ENCODE measurements at places on chromosomes 1 and 21. TPM values are rescaled to one million over a fixed set of nuclear protein-coding genes. Genes with fewer than 3 reads are reported as not detected.

DNA sequence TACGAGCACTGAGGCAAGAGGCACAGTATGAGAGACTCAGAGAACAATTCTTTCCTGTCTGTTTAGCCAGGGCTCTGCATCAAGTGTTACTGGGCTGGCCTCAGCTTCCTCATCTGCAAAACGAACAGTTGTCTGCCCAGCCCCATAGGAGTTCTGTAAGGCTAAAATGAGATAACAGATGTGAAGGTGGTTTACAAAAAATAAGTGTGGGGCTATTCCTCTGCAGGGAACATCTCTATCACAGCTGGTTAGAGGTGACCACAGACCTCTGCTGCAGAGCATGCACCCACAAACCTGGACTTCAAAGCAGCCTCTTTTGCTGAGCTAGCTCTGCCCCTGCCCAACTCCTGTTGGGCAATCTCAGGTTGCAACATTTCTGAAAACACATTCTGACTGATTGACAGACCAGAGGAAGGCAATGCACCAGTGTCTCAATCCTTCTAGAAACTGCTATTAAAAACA, 10.5 kb upstream of the OLIG1 start:
- H3K4me1 ChIP-seq: peaks cover 59% of the 10 kb centered on the region
- no peaks in the 10 kb centered on the region for H3K27me3 ChIP-seq
- no peak overlapping the region for H3K4me3 ChIP-seq
- H3K36me3 ChIP-seq: no peaks in the 10 kb centered on the region

DNA sequence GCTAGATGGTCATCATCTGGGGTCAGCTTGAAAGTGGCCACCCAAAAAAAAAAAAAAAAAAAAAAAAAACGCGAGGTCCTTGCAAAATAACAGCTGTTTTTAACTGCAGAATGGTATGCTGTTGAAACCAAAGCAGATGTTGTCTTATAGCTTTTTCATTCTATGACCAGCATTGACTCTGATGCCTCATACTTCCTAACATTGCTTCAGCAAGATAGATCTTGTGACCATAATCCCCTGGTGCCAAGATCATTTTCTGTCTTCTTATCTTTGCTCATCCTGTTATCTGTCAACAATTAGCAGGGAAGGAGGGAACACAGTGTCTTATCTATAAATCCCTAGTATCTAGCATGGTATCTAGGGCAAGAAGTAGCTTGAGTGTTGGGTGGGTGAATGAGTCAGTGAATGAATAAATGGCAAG, 181.5 kb downstream of the PLPP3 start:
- no peak overlapping the region for H3K27ac ChIP-seq
- no peak for DNase-seq
- H3K4me1 ChIP-seq: no peaks in the 10 kb centered on the region
- no peaks in the 10 kb centered on the region for H3K27me3 ChIP-seq
- H3K36me3 ChIP-seq: no peaks in the 10 kb centered on the region

DNA sequence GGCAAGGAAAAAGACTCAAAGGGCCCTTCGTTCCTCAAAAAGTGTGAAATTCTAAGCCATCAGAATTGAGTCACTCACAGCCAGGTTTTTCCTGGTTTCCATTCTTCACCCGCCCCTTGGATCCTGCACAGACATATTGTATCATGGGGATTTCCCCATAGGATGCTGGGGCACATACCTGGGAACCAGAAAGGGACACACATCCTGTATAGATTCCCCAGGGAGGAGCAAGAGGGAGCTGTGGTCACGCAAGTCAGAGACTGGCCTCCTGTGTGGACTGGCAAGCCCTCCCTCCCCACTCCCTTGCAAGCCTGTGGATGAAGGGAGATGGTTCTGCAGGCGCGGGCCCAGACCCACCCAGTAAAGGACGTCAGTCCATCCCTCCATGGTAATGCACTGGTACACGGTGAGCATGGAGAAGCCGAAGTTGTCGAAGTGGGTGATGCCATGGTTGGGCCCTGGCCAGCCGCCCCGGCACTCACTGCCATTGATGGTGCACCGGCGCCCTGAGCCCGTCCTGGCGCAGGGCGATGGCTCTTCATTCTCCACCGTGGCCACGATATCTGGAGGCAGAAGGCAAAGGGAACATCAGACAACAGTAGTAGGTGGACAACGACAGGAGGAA, 23.2 kb downstream of the CACNA1S start:
- no peaks in the 10 kb centered on the region for H3K36me3 ChIP-seq
- no peak for DNase-seq
- no peak overlapping the region for H3K4me3 ChIP-seq
- no peak overlapping the region for H3K27ac ChIP-seq

DNA sequence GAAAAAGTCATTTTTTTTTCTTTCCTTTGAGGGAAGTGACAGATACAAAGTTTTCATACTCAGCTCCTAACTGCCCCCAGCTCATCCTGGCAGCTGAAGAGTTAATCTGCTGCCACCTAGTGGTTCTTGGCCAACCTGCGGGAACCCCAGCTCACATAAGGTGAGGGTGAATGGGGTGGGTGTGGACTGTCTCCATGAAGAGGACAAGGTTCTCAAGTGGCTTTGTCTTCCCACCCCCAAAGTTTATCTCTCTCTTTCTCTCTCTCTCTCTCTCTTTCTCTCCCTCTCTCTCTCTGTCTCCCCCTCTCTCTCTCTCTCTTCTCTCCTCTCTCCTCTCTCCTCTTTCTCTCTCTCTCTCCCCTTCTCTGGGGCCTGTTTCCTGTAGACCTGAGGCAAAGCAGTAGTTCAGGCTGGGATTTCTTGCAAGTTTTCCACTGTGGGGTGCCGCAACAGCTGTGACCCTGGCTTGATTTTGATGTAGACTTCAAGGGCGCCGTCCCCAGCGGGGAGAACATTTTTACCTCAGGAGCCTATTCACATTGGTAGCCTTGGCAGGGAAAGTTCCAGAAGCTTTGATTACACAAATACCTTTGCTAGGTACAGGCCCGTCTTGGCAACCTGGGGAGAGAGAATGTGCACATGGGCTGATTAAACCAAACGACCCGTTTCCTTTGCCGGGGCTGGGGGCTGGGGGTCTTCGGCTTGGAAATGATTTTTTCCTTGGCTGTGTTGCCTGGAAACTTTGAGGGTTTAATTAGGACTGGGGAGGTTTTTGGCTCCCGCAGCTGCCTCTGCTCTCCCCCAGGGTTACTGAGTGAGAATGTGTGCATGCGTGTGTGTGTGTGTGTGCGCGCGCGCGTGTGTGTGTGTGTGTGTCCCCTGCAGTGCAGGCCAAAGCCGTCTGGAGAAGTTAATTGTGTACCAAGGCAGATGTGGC, 135.9 kb downstream of the TM2D1 start:
- no peaks in the 10 kb centered on the region for H3K4me1 ChIP-seq
- H3K36me3 ChIP-seq: no peaks in the 10 kb centered on the region
- no peak overlapping the region for H3K4me3 ChIP-seq
- no peak overlapping the region for H3K27ac ChIP-seq

GRCh38 chr1:230170153-230170547, 103.1 kb downstream of the GALNT2 start:
- DNase-seq: no peak
- peaks cover 5% of the 10 kb centered on the region for H3K4me1 ChIP-seq
- no peaks in the 10 kb centered on the region for H3K27me3 ChIP-seq
- no peak overlapping the region for H3K4me3 ChIP-seq
- no peaks in the 10 kb centered on the region for H3K36me3 ChIP-seq

GRCh38 chr1:197526736-197527371, 248.4 kb downstream of the DENND1B start:
- no peaks in the 10 kb centered on the region for H3K36me3 ChIP-seq
- H3K4me1 ChIP-seq: no peaks in the 10 kb centered on the region
- H3K27me3 ChIP-seq: no peaks in the 10 kb centered on the region
- H3K4me3 ChIP-seq: no peak overlapping the region
- DNase-seq: no peak
- no peak overlapping the region for H3K27ac ChIP-seq

DNA sequence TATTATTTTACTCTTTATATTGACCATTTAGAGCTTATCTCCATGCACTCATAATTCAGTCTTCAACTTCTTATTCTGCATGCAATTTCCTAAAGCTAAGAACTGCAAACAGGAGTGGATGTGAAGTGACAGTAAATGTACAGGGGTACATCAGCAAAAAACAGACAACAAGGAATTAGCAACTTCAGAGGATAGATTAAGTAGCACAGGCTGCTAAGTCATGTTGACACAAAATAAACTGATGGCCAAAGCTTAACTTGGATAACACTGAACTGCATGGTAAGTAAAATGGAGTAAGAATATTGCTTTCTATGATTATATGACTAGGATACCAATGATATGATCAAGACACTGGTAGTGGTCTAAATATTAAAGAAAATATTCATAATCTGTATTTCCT, 66.5 kb downstream of the USP24 start:
- no peak for DNase-seq
- H3K27me3 ChIP-seq: no peaks in the 10 kb centered on the region
- peaks cover 21% of the 10 kb centered on the region for H3K4me1 ChIP-seq
- peaks cover 54% of the 10 kb centered on the region for H3K36me3 ChIP-seq

DNA sequence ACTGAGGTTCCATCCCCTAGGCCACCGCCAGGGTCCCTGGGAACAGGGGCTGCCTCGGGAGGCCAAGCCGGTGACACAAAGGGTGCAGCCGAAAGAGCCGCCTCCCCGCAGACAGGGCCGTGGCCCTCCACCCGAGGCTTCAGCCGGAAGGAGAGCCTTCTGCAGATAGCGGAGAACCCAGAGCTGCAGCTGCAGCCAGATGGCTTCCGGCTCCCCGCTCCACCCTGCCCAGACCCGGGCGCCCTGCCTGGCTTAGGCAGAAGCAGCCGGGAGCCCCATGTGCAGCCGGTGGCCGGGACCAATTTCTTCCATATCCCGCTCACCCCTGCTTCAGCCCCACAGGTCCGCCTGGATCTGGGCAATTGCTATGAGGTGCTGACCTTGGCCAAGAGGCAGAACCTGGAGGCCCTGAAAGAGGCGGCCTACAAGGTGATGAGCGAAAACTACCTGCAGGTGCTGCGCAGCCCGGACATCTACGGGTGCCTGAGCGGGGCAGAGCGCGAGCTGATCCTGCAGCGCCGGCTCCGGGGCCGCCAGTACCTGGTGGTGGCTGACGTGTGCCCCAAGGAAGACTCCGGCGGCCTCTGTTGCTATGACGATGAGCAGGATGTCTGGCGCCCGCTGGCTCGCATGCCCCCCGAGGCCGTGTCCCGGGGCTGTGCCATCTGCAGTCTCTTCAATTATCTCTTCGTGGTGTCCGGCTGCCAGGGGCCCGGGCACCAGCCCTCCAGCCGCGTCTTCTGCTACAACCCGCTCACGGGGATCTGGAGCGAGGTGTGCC, 1.4 kb downstream of the KLHDC7A start:
- H3K36me3 ChIP-seq: no peaks in the 10 kb centered on the region
- no peak for DNase-seq
- H3K27ac ChIP-seq: no peak overlapping the region
- H3K27me3 ChIP-seq: peaks cover 10% of the 10 kb centered on the region
- H3K4me1 ChIP-seq: peaks cover 8% of the 10 kb centered on the region

GRCh38 chr1:8416881-8417280, 99.0 kb downstream of the SLC45A1 start:
- no peak for DNase-seq
- H3K36me3 ChIP-seq: no peaks in the 10 kb centered on the region
- H3K4me1 ChIP-seq: peaks cover 88% of the 10 kb centered on the region
- no peak overlapping the region for H3K4me3 ChIP-seq
- H3K27me3 ChIP-seq: no peaks in the 10 kb centered on the region
- peak overlapping the region; percentile 56 for H3K27ac ChIP-seq

GRCh38 chr1:201538612-201539551, at the start of gene NAV1:
Gene NAV1, plus strand, starts transcription at chr1:201539127. Its CDS starts 83,758 bp downstream, at chr1:201622885.
- H3K4me3 ChIP-seq: peak within 1 kb of the TSS; percentile 58
- DNase-seq: peak; percentile 72
- H3K27me3 ChIP-seq: peaks cover 37% of the 10 kb centered on the region
- peak within 1 kb of the TSS; percentile 78 for H3K27ac ChIP-seq
- peaks cover 92% of the 10 kb centered on the region for H3K4me1 ChIP-seq

DNA sequence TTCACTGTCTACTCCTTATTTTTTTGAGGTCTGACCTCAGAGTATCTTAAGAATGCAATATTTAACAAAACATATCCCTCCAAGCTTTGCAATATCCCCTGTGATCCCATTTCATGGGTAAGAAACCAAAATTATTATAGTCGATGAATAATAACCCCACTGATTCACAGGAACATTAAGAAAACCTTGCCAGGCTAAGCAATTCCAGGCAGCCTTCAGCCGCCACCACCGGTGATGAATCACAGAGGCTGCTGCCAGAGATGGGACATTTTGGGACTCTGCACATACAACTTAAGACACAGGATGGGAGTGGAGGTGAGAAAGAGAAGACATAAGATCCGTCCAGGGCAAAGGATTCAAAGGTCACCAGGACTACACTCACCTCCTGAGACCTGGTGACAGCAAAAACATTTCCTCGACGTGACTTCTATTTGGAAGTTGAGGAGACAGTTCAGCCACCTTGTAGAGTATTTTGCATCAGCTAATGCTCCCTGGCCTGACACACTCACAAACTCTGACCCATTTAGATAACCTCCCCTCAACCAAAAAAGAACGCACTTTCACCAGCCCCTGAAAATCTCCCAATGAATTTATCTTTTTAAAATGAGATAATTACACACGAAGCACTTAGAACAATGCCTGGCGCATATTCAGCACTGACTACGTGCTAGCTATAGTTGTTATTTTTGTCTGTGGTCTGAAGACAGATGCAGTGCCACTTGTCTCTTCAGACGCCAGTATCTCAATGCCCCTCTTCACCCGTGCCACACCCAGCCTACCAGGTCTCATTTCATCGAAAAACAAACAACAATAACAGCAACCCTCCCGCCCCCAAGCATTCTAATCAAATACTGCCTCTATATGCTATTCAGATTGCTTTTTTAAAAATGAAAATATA, 17.8 kb upstream of the OVAAL start:
- H3K36me3 ChIP-seq: no peaks in the 10 kb centered on the region
- no peaks in the 10 kb centered on the region for H3K4me1 ChIP-seq
- no peaks in the 10 kb centered on the region for H3K27me3 ChIP-seq

DNA sequence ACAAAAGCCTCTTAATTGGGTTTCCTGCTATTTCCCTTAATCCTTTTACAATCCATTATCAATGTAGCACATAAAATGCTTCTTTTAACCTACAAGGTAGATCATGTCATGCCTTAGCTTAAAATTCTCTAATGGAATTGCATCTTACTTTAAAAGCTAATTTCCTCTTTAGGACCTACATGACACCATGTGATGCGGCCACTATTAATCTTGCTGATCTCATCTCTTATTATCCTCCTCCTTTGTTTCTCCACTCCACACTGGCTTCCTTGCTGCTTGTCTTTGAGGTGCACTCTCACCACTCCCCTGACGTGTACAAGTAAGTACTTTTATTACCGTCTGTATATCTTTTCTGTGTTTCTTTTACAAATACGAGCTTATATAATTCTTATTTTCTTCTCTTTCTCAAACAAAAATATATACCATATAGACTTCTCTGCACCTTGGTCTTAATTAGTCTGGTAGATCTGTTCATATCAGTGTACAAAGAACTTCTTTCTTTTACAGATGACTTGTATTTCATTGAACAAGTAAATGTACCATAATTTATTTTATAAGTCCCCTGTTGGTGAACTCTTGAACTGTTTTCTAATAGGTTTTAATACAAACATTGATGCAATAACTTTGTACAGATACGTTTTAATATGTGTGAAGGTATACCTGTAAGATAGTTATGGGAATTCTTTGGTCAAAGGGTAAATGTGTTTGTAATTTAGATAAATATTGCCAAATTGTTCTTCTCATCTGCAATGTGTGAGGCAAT, 28.2 kb downstream of the GPR88 start:
- H3K27me3 ChIP-seq: no peaks in the 10 kb centered on the region
- no peak overlapping the region for H3K4me3 ChIP-seq
- H3K36me3 ChIP-seq: no peaks in the 10 kb centered on the region
- no peak overlapping the region for H3K27ac ChIP-seq
- H3K4me1 ChIP-seq: no peaks in the 10 kb centered on the region

GOLT1A gene
- 9.5 TPM for total RNA-seq

TRIM33 gene
- 26.7 TPM for total RNA-seq

LRRC53 gene
- total RNA-seq: not detected

IQCC gene
- 1.9 TPM for total RNA-seq

RAB3B gene
- total RNA-seq: 0.05 TPM

SERINC2 gene
- 46.7 TPM for total RNA-seq

Data from left lung (tissue), 14 donors.